ENCODE measurements at places on chromosomes 6 and 20.

DNA sequence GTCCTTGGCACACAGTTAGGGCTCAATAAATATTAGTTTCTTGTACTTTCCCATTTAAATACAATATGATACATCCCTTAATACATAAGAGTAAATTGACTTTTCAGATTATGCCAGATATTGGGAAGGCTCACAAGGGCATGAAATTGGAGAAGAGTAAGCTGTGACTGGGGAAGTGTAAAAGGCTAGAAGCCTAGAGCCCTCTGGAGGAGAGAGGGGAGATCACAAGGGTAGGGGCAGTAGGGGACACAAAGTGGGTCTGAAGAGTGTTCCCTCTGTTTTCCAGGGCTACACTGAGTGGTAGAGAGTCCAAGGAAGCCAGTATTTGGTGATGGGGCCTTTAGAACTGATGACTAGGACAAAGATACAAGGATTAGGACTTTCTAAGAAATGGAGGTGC, 562.9 kb upstream of the CHD6 start:
- no peak for DNase-seq

- no peak for DNase-seq
Observed at GRCh38 chr20:62361799-62362589, 5.1 kb downstream of the LAMA5 start.

- DNase-seq: no peak
Observed at GRCh38 chr6:81075974-81076373, 676.5 kb downstream of the TENT5A start.

DNA sequence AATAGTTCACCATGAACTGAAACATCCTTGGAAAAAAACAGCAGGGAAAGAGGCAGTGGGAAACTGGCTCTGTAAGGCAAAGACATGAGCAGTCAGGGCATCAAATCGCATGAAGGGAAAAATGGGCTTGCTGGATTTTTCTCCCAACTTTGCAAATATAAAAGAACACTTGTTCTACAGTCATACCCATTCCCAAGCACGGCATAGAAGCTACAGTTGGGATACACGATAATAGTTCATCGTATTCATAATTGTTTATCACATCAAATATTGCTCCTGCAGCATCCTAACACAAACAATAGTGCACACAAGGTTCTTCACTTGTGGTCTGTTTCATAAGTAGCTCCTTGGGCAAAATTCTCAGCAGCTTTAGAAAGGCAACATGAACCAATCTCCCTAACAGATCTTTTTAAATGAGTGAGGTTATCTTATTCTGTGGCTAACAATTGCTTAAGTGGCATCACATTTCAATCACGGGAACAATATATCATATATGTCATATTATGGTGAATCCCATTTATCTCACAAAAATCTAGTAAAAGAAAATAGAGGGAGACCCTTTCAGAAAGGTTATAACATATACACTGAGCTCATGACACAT, 243.9 kb downstream of the PKHD1 start:
- no peak for DNase-seq

- no peak for DNase-seq
Observed at GRCh38 chr6:118784641-118785164, 109.2 kb upstream of the ASF1A start.

GRCh38 chr6:4932228-4932903, 71.5 kb downstream of the RPP40 start:
- DNase-seq: no peak

DNA sequence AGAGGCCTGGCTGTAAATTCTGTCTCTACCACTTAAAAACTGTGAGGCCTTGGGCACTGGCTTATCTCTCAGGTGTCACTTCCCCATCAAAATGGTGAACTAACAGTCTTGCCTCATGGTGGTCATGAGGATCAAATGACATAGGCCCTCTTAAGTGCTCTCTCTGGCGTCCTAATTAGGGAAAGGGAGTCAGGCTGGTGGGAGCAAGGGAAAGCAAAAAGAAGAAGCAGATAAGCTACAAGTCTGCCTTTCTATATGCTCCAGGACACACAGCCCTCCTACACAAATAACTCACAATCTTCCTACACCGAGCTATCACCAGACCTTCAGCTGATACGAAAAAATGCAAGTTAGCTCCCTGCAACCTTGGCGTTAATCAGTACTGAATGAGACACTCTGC, 19.5 kb upstream of the SLC22A16 start:
- DNase-seq: no peak

DNA sequence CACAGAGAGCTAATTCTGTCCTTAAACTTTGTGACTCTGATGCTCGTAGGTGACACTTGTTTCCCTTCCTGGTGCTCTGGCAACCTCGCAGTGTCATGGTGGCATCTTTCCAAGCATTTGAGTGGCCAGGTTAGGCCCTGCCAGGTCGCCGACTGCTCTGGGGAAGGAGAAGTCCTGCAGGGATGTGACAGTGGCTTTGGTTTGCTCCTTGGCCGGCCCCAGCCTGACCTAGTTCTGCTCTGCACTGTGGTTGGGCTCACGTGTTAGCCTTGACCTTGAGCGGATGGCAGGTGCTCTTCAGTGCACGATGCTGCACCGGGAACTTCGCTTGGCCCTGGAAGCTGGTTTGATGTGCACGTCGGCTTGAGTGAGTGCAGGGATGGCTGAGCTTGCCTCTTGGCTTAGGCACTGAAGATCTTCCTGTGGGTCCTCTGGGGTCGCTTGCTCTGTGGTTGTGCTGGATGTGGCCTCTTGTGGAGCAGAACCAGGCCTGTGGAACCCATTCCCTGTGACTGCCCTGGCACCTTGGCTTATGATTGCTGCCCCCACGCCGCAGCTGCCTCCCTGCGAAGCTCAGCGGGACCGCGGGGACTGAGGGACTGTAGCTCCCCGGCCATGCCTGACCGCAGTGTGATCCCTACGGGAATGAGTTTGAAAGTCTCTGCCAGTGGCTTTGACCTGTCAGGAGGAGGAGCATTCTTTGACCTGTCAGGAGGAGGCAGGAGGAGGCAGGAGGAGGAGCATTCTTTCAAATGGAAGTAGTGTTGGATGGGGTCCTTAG, 8.7 kb downstream of the OSBPL2 start:
- DNase-seq: no peak

- DNase-seq: no peak
Observed at GRCh38 chr6:107750176-107750797, 73.8 kb downstream of the SCML4 start.

GRCh38 chr20:53737396-53738038, 143.9 kb upstream of the ZNF217 start:
- DNase-seq: no peak

- DNase-seq: no peak
Observed at GRCh38 chr6:16129623-16130401, 926 bp downstream of the MYLIP start.

DNA sequence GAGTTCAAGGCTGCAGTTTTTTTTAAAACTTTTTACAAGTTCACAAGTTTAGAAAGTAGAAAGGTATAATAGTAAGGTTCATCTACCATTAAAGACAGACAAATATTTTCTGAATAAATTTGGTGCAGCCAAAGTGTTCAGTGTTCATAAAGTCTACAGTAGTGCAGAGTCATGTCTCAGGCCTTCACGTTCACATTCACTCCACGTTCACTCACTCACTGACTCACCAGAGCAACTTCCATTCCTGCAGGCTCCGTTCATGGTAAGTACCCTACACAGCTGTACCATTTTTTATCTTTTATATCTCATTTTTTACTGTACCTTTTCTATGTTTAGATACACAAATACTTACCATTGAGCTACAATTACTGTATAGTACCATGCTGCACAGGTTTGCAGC, 67.6 kb downstream of the B4GALT5 start:
- no peak for DNase-seq

DNA sequence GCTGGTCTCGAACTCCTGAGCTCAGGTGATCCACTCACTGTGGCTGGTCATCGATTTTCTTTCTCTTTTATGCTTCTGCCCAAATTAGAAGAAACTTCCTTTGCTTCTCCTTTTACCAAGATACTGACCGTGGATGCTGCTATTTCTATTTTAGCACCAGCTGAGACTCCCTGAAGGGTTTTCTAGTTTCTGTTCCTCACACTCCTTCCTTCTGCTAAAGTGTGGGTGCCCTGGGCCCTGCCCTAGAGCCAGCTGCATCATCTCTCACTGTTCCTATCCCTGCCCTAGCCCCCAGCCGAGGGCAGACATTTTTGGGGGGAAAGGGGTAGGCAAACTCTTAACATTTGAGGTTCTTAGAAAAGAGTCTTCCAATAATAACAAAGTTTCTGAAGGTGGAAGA, 6.3 kb downstream of the SMOC2 start:
- DNase-seq: no peak

DNA sequence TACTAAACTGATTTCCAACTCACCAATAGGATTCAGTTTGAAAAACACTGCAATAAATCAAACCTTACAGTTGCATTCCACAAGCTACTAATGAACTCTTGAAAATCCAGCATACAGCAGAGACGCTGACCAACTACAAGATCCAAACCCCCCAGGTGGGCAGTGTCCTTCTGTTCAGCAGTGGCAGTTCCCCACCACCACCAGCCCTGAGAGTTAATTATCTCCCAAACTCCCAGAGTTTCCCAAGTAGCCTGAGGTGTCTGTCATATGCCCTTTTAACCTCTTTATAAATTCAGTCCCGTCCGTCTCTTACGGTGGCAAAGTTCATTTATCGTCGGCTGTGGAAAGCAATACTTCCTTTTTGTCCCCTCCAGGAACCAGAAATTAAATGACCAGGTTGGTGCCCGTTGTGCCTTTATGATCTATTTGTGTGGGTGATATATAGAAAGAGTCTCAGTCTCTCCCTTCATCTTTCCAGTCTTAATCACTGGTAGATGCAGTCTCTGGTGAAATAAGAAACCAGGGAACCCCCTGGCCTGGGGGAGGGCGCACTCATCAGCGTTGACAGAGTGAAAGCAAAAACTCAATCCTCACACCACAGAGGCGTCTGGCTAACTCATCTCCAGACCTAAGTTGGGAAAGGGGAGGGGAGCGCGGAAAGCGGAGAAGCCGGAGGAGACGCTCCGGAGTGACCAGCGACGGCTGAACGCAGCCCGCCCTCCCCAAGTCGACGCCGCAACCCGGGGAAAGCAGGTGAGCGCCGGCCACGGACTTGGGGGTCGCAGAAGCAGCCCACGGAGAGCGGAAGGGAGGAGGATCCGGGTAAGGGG, 717 bp downstream of the MRPL14 start:
- peak; percentile 77 for DNase-seq

DNA sequence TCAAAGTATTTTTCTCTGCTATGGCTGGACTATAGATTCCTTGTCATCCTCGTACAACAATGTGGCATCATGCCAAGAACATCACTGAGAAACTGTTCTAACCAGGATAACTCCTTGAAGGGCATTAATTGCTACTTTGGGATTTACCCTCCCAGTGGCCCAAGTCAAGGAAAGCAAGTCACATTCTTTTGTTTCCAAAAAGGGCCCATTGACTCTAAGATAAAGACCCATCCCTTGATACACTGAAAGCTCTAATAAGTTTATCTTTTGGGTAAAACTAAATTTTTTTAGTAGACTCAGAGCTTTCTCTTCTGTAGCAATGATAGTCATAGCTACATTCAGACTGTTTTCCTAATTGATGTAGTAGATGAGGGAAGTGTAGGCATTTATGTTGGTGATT, at the start of gene OR2J3:
OR2J3 (plus strand) TSS at position 301 of the 400 bp plus-strand sequence. CDS start 3,833 bp downstream, outside the sequence.
- no peak for DNase-seq

DNA sequence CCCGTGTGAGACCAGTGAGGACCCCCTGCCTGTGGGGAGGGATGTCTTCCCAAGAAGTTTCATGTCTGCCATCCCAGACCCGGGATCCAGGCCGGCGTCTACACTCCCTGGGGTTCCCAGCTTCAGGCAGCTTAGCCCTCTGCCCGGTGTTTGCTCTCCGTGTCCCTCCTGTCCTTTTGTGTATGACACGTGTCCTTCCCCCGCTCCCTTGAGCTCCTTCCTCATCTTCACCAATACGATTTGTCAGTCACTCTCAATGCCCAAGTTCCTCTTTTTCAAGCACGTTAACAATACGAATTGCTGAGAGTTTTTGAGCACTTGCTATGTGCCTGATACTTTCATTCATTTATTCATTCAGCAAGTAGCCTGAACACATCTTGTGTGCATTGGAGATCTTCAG, 115.6 kb upstream of the PTPN1 start:
- DNase-seq: no peak

GRCh38 chr20:20461551-20461950, 93.6 kb downstream of the INSM1 start:
- no peak for DNase-seq

DNA sequence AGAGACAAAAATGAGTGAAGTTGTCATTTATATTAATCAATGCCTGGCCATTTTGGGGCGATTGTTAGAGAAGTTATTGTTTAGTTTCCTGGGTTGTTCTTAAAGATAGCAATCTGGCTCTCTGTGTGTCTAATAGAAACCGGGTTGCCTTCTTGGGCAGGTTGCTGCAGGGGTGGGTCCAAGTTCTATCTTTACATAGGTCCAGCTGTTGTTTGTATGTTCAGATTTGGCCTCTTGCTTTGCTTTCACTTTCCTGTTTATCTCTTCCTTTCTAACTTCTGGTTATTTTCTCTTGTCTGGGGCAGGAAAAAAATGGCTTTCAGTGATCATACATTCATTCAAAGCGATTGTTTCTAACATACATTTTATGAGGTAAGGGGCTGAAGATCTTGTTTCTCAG, 128.4 kb upstream of the NOX3 start:
- DNase-seq: no peak

- DNase-seq: no peak
Observed at GRCh38 chr6:134026597-134026996, 25.8 kb downstream of the SLC2A12 start.

DNA sequence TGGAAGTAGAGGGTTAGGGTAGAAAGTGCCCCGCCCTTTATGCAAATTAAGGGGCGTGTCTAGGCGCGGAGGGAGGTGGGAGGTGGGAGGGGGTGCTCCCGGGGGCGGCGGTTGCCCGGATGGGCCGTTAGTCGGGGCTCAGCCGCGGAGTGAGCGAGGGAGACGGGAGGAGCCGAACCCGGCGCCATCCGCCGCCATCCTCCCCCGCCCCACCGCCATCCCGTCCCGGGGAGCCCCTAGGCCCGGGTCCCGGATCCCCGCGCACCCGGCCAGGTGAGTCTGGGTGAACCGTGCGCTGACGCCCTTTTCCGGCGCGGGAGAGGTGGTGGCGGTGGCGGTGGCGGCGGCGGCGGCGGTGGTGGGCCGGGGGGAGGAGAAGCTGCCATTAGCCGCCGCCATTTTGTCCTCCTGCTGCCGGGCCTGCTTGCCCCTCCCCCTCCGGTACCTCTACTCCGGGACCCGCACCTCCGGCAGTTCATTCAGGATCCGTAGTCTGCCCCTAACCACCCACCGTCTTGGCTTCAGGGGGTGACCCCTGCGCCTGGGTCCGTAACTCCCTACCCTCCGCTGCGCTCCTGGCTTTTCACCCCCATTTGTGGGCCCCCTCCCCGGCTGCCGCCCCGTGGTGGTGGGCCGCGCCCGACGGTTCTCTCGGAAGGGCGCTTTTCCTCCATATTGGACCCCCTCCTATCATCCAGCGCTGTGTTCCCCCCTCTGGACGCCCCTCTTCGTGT, at the start of gene PRRC2A:
PRRC2A (plus strand) TSS at position 130 of the 734 bp plus-strand sequence. CDS start 2,075 bp downstream, outside the sequence.
- DNase-seq: peak; percentile 96

Measured in activated CD4-positive, alpha-beta T cell treated with anti-CD3 and anti-CD28 coated beads for 4 hours (primary cell).